ENCODE measurements at places on chromosomes 6 and 20.
A peak's percentile ranks its signal among the peaks of the same experiment; 100 is the strongest.

DNA sequence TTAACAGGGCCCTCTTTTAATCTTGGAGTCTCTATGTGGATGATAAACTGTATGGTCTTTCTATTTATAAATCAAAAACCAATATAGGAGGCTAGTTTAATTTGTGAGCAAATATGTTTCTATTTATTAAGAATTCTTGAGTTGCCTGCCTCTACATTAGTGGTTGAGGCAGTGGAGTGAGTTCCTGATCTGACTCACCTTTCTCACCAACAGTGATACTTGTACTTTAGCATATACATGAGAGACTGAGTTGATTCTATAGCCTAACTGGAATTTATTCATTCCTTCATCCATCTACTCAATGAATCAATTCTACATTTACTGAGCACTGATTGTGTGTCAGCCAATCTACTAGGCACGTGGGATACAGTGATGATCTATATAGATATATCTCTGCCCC lies 126.9 kb downstream of the TRMT11 start:
- DNase-seq = no peak

DNA sequence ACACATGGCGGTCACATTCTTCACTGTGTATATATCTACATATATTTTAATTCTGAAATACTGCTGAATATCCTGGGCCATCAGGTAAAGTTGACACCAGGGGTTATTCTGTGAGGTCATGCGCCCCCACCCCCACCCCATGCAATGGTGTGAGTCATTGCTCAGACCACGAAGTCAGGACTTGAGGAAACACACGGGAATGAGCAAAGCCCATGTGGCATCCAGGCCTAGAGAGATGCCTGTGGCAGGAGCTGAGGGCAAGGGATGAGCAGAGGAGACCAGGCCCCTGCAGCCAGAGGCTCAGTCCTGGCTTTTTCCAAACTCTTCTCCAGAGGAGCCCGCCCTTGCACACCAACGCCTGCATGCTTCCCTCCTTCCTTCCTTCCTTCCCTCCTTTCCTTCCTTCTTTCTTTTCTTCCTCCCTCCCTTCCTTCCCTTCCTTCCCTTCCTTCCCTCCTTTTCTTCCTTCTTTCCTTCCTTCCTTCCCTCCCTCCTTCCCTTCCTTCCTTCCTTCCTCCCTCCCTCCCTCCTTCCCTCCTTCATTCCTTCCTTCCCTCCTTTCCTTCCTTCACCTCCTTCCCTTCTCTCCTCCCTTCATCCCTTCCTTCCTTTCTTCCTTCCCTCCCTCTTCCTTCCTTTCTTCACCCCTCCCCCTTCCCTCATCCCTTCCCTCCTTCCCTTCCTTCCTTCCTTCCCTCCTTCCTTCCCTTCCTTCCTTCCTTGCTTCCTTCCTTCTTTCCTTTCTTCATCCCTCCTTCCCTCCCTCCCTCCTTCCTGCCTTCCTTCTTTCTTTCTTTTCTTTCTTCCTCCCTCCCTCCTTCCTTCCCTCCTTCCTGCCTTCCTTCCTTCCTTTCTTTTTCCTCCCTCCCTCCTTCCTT lies 72.0 kb upstream of the INSM1 start:
- no peak for DNase-seq

- DNase-seq = no peak
Observed at GRCh38 chr6:115594891-115595290, 465.8 kb downstream of the FRK start.

DNA sequence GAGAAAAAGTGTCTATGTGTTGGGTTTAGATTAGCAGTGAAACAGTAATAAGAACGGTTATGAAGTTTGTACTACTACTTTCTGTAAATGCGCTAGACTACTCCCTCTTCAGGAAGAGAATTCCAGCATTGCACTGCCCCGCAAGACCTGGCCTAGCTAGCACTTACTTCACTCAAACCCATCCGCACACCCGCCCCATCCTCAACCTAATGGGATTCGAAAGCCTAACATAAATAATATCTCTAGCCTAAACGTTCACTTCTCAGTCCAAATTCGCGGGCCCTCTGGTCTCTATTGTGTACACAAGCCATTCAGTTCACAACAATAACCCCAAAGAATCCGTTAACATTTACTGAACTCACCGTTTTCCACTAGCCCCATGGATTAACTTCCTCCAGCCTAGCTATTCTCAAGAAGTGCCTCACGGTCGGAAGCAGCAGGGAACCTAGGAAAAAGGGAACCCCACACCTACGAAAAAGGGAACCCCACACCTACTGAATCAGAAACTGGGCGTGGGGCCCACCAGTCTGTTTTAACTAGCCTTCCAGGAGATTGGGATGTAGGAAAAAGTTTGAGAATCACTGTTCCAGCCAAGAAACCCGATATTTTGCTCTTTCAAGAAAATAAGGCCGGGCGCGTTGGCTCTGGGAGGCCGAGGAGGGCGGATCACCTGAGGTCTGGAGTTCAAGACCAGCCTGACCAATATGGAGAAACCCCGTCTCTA lies 45.4 kb upstream of the BTN3A2 start:
- no peak for DNase-seq

DNA sequence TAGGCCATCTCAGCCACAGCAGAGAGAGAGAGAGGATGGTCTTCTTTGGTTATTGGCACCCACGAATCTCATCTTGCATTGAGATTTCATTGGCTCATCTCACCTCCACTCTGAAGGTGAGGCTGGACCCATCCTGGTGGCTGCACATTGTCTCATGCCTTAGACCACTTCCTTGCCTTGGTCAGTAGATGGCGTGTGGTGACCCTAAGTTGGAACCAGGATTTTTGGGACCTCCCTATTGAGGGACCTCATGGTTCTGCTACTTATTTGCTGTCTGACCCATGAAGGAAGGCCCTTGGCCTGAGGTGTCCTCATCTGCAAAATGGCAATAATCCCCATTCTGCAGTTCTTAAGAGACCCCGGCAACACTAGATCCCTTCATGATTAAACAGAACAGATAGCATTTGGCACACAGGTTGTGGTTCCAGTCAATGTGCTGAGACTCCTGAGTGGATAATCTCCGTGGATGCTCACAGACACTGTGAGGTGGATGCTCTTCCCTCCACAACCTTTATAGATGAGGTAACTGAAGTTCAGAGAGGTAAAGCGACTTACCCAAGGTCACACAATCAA lies 21.5 kb upstream of the AAR2 start:
- no peak for DNase-seq

GRCh38 chr6:139395891-139396301 lies 21.4 kb upstream of the CITED2 start:
- no peak for DNase-seq

GRCh38 chr20:23085436-23086055 lies 578 bp downstream of the CD93 start:
- DNase-seq = no peak

DNA sequence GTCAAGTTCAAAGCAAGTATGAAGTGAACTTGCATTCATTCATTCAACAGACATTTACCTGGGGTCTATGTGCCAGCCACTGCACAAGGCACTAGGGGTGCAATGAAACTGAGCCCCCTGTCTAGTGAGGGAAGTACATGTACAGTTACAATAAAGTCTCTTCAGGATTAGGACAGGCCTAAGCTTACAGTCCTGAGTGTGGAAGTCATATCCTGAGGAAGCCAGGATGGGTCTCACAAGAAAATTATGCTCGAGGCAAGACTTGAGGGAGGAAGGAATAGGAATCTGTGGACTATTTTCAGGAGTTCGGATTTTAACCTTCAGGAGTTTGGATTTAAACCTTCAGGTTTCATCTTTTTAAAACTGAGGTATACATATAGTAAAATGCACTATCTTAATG lies 19.4 kb downstream of the TTI1 start:
- no peak for DNase-seq

- DNase-seq = no peak
Observed at GRCh38 chr6:128822271-128822670, 60.7 kb upstream of the LAMA2 start.

DNA sequence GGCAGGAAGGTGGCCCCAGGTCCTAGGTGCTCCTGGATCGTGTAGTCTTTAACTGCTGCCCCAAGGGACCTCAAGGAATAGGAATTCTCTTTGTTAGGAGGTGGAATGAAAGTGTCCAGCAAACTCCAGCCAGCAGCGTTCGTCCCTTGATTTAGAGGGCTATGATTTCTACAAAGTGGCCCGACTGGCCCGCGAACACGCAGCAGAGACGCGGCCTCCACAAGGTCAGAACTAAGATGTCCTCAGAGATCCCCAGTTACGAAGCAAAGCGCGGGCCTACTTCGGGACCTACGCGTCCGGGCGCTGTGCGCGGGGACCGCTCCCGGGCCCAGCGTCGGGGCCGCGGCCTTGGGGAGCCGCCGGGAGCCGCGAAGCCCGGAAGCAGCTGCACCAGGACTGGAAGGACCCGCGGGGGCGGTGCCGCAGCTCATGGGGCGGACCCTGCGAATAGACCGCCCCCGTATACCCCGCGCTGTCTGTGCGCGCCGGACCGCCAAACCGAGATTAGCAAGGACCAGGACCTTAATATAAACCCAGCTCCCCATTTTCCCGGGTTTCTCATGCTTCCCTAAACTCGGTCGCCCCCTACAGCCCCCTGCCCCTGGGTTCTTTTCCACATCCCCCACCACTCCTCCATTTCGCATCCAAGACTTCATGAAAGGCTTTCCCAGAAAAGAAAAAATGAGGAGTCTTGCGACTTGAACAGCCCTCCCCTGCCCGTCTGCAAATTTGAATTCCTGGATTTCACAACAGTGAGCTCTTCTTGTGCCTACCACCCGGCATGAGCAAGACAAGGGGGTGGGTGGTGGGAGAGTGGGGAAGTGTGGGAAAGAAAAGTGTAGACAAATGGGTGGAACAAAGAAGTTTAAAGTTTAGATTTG lies at the start of gene C6orf47:
C6orf47 (minus strand) TSS at position 398 of the 881 bp plus-strand sequence. CDS start 831 bp downstream, outside the sequence.
- DNase-seq = peak; percentile 78

GRCh38 chr6:10411971-10412460 lies 2.9 kb downstream of the TFAP2A start:
- no peak for DNase-seq

DNA sequence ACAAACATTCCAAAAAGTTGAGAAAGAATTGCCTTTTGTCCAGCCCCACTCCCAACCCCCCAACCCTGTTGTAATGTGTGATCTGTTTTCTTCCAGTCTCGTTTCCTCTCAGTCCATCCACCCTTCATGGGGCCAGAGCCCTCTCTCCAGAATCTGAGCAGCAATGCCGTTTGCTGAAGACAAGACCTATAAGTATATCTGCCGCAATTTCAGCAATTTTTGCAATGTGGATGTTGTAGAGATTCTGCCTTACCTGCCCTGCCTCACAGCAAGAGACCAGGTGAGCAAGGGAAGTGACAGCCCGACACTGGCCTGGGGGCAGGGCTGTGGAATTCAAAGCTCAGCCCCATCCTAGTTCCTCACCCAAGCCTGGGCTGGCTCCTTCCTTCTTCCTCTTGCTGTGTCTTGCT lies 7.8 kb downstream of the MAVS start:
- DNase-seq = no peak

- DNase-seq = no peak
Observed at GRCh38 chr20:18719426-18719825, 94.2 kb upstream of the SCP2D1 start.

GRCh38 chr6:490251-491037 lies 98.9 kb downstream of the IRF4 start:
- DNase-seq = peak; percentile 46

DNA sequence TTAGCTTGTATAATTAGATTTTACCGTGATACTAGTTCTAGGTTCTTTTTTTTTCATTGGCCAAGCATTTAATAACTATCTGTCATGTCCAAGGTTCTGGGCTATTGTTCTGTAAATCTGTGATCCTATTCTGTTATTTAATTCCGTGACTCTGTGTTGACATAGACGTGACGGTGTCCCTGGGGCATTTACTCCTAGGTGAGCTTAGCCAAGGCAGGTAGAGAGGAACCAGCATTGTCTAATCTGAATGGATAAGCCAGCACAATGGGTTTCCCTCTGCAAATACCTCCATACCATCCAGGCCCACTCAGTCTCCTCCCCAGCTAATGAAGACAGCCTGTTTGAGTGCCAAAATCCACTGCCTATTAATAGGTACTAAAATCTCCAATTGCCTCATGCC lies 8.9 kb upstream of the CDSN start:
- DNase-seq = no peak

DNA sequence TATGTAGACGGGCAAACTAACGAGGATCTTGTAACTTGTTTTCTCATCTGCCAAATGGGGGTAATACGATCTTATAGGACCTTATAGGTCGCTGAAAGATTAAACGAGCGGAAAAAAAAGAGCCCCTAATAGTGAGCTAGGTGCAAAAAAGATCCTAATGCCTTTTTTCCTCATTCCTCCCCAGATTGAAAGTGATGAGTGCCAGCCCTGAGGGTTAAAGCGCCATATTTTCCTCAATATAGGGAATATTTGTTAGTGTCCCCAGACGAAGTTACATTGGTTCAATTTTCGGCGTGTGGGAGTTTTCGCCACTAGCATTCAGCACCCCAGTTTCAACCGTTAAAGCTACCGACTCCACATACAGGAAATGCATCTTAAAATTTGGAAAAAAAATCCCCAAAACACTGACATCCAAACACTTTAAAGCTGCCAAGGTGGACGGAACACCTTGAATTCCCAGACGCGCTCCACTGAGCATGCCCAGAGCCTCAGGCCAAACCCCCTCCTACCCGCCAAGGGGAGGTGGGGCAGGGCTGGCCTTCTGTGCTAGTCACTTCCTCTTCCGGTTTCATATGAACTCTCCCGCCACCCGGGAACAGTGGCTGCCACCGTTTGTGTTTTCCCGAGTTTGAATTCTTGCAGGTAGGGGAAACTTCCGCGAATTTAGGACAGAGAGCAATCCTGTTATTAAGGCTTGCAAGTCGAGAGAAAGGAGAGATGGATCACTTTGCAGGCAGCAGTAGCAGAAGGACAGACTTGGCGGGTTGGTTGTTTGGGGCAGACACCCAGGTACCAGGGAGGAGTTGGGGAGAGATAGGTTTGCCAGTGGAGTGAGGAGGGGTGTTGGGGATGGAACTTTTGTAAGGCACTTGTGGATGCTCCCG lies at the start of gene PRIM2:
PRIM2 (plus strand) TSS at position 571 of the 884 bp plus-strand sequence. CDS start 816 bp downstream, outside the sequence.
- peak; percentile 81 for DNase-seq

GRCh38 chr6:96645106-96645505 lies 82.2 kb downstream of the FHL5 start:
- DNase-seq = no peak

GRCh38 chr6:30893666-30894065 lies 9.3 kb downstream of the DDR1 start:
- DNase-seq = no peak

- DNase-seq = no peak
Observed at GRCh38 chr6:108944707-108945680, 96.8 kb downstream of the ARMC2 start.

- no peak for DNase-seq
Observed at GRCh38 chr6:9527679-9528286, 887.1 kb downstream of the TFAP2A start.

DNA sequence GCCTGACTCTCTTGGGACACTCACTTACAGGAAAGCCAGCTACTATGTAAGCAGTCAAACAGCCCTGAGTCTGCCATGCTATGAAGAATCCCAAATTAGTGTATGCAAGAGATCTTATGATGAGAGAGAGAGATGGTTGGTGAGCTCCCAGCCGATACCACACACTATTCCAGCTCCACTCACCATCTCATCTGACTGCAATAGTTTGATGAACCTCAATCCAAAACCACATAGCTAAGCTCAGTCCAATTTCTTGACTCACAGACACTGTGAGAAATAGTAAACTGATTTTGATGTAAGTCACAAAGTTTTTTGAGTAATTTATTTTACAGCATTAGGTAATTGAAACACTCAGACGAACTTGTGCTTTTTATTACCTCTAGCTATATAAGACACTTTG lies 441.4 kb downstream of the COL12A1 start:
- DNase-seq = no peak

- no peak for DNase-seq
Observed at GRCh38 chr6:132107896-132108295, 156.7 kb upstream of the CCN2 start.
